Fibroblast of skin of left biceps (primary cell): ENCODE measurements at places on chromosomes 6 and 20.

GRCh38 chr20:35296101-35296554 is 3.9 kb upstream of the FAM83C start:
- no peak for DNase-seq

GRCh38 chr6:56699066-56699654 is 56.5 kb upstream of the DST start:
- no peak for DNase-seq

DNA sequence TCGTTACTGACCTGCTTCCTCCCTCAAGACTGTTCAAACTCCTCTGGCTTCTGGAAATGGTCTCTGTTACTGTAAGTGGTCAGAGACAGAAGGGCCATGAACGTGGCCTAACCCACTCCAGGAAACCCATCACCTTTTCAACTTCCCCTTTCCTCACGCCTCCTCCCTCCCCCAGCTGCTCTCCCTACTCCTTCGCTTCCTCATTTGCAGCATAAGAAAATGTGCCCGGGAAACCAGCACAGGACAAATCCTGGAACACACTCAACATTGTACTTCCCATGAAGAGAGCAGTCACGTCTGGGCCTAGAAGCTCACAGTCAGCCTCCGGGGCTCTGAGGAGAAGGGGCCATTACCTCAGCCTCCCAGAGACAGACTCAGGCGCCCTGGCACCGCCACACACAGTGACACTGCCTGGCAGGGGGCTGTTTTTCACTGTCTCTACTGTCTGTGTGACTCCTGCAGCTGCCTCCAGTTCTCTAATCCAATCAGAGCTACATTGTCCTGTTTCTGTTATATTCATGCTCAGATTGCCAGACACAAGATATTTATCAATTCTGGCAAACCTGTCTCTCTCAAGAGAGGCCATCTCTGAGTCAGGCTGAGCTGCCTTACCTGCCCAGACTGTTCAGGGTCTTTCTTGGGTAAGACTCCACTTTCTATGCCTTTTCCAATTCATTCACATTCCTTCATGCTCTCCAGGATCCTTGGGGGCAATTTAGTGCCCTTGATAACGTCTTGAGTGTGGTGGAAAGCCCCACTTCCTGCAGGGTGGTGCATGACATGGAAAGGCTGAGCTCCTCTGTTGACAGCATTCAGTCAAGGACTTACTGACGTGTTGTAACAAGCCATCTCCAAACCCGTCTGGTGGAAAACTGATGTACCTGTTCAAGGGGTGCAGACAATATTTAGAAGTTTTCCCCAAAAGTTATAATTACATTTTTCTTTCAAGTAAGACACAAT is 242.2 kb downstream of the HIVEP2 start:
- no peak for DNase-seq

DNA sequence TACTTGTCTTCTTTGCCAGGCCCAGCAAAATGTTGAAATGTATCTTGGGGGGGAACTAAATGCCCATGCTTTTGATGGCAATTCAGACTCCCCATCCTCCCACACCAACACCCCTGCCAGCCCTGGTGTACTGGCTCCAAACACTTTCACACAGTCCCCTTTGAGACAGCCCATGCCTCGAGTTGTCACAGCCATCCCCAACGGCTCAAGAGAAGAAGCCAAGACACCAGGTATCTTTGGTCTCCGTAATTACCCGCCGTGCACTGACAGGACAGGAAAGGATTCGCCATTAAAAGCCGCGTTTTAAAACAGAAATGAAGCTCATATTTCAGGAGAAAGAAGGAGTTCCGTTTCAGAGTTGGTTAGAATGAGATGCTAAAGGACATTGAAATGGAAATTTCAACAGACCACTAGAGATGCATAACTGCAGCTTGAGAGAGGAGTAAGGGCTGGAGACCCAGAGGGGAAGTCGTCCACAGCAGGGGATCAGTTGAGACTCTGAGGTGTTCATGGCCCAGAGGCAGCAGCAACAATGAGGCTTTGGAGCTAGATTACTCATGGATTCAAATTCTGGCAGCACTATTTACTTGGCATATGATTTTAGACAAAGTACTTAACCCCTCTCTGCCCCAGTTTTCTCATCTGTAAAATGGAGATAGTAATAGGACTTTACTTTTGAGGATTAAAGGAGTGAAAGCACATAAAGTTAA is 63.5 kb upstream of the ADGRF1 start:
- no peak for DNase-seq

GRCh38 chr20:1934721-1935573 is 39.7 kb downstream of the SIRPA start:
- peak; percentile 62 for DNase-seq

DNA sequence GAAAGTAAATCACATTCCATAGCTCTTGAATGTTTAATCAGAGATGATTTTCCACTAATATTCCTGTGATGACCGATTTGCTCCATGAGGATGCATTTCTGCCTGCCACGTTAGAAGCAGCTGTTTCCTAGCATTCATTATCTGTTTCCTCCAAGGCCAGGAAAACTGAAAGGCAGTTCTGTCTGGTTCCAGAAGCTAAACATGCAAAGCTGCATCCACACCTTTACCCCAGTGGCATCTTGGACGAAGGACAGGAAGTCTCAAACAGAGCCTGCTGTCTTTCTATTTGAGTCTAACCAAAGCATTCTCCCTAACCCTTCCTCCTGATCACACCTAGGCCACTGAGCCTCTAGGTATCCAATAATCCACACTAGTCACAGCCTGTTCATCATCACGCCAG is 27.6 kb downstream of the CNKSR3 start:
- DNase-seq: no peak

- DNase-seq: no peak
These were observed 56.3 kb downstream of the RTN4IP1 start for GRCh38 chr6:106572875-106573585.

DNA sequence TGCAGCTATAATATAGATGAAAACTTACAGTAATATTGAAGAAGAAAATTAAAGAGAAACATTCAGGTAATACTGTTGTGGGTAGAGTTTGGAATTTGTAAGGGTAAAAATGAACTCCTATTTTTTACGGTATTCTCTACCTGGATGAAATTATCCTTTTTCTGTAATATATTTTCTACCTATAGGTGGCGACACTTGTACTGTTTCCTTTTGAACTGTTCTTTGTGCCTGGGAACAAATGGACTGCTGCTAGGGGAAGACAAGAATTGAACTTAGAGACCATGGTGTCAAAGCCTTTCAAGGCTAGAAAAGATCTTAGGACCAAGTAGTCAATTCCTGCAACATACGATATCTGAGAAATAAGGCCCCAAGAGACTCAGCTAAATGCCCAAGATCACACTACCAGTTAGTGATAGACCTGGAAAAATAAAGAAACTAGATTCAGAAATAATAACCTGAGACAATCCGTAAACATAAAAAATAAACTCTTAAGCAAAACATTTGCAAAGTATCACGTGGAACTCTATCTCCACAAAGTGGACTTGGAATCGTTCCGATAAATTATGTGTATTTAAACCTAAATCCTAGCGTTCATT is 383.8 kb downstream of the TFAP2A start:
- no peak for DNase-seq

DNA sequence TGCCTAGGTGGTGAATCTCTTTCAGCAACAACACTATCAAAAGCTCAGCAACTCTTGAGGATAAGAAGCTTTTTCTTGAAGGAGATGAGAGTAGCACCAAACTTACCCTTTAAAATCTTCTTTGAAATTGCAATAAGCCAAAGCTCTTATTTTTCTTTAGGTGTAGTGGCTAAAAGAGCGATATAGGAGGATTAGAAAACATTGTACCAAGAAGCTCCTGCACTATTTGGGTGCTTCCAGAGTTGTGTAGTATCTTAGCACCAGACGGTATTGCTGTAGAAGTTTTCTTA is 1.2 kb downstream of the FUT9 start:
- no peak for DNase-seq

- no peak for DNase-seq
These were observed 1.8 kb downstream of the FOXF2 start for GRCh38 chr6:1390946-1391799.

GRCh38 chr20:3101737-3102574 is 17.4 kb upstream of the AVP start:
- DNase-seq: no peak

DNA sequence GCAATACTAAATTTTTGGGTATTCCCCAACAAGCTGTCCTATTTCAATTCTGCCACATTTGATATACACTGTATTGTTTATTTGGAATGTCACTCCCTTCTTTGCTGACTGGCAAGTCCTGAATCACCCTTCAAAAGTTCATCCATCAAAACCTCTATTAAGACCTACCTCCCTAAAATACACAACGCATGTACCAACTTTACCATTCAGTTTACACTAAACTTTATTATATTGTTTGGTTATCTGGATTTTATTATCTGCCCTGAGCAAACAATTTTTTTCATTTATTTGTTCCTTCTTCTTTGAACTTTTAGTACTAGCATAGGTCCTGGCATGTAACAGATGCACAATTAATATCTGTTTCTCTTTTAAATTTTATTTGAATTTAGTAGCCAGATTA is 958.2 kb upstream of the ADGRB3 start:
- no peak for DNase-seq

DNA sequence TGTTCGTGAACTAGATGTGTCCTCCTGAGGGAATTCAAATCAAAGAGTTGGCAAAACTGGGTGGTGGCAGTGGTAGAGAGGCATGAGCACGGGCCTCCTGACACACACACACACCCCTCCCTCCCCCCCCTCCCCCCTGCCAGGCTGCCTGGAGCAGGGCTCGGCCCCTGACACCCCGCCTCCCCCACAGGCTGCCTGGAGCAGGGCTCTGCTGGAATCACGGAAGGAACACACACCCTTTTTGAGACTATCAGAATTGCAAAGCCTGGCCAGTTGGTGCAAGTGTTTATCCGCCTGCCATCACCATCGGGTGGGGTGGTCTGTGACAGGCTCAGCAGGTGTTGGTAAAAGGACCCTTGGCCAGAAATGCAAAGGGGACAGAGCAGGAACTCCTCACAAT is 59.0 kb downstream of the FAM120B start:
- DNase-seq: no peak
